ENCODE measurements at places on chromosomes 1 and 21.

GRCh38 chr1:165109013-165109412 lies 247.5 kb downstream of the LMX1A start:
- H3K4me3 ChIP-seq = no peak overlapping the region
- DNase-seq = no peak
- no peaks in the 10 kb centered on the region for H3K27me3 ChIP-seq
- no peak overlapping the region for H3K27ac ChIP-seq
- no peaks in the 10 kb centered on the region for H3K4me1 ChIP-seq

- peaks cover 5% of the 10 kb centered on the region for H3K4me1 ChIP-seq
- DNase-seq = peak; percentile 80
- peak overlapping the region; percentile 70 for H3K27ac ChIP-seq
- peak overlapping the region; percentile 63 for H3K4me3 ChIP-seq
These were observed 11.7 kb upstream of the BNIPL start for GRCh38 chr1:151024540-151025146.

DNA sequence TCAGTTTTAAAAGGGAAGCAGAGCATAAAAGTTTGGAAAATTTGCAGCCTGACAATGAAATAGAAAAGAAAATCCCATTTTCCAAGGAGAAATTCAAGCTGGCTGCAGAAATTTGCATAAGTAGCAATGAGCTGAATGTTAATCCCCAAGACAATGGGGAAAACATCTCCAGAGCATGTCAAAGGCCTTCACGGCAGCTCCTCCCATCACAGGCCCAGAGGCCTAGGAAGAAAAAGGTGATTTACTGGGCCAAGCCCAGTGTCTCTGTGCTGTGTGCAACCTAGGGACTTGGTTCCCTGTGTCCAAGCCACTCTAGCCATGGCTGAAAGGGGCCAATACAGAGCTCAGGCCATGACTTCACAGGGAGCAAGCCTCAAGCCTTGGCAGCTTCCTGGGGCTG lies 26.1 kb downstream of the KRTAP20-3 start:
- DNase-seq = no peak
- H3K36me3 ChIP-seq = no peaks in the 10 kb centered on the region
- no peaks in the 10 kb centered on the region for H3K4me1 ChIP-seq
- H3K27ac ChIP-seq = no peak overlapping the region
- H3K4me3 ChIP-seq = no peak overlapping the region

DNA sequence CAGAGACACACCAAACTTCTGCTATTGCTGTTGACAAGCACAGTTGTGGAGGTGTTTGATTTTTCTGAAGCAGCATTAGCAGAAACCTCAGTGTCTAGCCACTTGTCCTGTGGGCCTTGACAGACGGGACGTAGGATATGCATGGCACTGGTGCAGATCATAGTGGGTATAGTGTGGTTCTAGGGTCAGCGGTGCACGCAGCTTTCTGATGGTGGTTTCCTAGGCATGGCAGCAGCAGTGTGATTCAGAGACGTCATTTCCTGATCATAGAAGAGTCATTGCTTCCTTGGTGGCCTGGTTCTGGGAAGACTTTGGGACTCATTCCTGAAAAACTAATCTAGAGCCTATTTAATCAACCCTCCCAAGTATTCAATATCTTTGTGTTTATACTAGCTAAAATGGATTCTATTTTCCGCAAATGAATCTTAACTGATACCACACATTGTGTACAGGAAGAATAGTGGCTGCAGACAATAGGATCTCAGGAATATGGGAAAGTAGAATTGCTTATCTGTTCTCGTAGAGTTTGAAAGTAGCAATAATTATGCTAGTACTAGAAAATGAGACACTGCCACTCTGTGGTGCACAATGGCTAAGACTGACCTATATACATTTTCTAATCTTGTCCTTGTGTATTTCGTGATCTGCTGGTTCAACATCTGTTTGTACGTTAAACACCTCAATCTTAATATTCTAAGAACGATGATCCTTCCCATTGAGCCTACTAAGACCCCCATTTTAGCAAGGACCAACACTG lies 2.8 kb upstream of the USP1 start:
- H3K27me3 ChIP-seq = peaks cover 2% of the 10 kb centered on the region
- H3K36me3 ChIP-seq = peaks cover 7% of the 10 kb centered on the region
- H3K4me1 ChIP-seq = peaks cover 9% of the 10 kb centered on the region
- H3K27ac ChIP-seq = no peak overlapping the region
- DNase-seq = no peak

All from activated naive CD8-positive, alpha-beta T cell treated with anti-CD3 and anti-CD28 coated beads, Interleukin-2, amount 10 ng/mL, durations not matched to agents 7 days and 5 days (primary cell).